ENCODE measurements at places on chromosomes 7 and 10.

- DNase-seq: no peak
These were observed 55.3 kb downstream of the REEP3 start for GRCh38 chr10:63576501-63576900.

GRCh38 chr7:2698581-2699288 is 10.7 kb downstream of the AMZ1 start:
- peak; percentile 85 for DNase-seq

DNA sequence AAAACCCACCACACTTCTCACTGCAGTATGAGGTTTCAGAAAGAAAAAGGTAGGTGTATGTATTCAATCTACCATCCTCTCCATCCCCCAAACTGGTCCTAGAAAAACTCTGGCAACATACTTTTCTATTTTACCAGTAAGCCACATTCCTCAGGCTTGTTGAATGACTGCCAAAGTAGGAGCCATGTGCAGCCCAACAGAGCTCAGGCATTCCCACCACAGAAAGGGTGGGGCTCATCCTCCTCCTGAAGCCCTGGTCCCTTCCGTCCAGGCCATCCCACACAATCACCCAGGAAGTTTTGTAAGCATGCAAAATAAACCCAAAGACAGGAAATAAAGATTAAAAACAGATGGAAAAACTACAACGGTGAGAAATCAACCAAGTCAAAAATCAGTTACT is 57.2 kb downstream of the MAD1L1 start:
- DNase-seq: peak; percentile 87

DNA sequence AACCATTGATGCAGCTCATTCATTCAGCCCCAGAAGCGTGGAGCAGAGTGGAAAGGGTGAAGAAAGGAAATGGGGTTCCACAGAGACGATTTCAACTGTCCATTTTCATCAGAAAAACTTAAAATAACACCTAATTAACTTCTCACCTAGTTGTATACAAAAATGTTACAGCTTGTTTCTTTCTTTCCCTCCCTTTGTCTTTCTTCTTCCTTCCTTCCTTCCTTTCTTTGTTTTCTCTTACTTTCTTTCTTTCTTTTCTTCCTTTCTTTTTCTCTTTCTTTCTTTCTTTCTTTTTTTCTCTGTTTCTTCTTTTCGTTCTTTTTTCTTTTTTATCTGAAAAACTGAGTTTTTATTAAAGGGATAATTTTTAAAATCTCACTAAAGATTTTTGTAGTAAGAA is 105.9 kb upstream of the GNAI1 start:
- no peak for DNase-seq
